ENCODE measurements at places on chromosomes 5 and 9.

GRCh38 chr9:71896761-71897160, 14.2 kb downstream of the ABHD17B start:
- DNase-seq, result no peak

GRCh38 chr5:180343831-180344695, 9.1 kb downstream of the GFPT2 start:
- no peak for DNase-seq

DNA sequence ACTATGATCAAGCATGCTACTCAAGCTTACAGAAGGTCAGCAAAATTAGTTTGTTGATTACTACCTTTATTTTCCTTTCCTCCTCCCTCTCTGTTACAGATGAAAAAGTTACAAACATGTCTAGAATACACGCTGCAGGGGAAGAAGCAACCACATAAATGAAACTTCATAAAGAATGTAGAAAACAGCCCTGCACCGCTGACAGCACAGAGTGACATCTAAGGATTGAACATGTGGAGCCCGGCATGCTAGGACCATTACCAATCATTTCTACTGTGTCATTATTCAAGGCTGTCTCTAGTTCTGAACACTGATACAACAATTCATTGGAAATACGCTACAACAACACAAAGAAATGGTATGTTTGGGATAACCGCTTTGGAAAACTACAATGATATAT, 261.1 kb downstream of the MLLT3 start:
- no peak for DNase-seq

- DNase-seq, result no peak
These were observed 16.2 kb downstream of the KCNMB1 start for GRCh38 chr5:170372971-170373370.

DNA sequence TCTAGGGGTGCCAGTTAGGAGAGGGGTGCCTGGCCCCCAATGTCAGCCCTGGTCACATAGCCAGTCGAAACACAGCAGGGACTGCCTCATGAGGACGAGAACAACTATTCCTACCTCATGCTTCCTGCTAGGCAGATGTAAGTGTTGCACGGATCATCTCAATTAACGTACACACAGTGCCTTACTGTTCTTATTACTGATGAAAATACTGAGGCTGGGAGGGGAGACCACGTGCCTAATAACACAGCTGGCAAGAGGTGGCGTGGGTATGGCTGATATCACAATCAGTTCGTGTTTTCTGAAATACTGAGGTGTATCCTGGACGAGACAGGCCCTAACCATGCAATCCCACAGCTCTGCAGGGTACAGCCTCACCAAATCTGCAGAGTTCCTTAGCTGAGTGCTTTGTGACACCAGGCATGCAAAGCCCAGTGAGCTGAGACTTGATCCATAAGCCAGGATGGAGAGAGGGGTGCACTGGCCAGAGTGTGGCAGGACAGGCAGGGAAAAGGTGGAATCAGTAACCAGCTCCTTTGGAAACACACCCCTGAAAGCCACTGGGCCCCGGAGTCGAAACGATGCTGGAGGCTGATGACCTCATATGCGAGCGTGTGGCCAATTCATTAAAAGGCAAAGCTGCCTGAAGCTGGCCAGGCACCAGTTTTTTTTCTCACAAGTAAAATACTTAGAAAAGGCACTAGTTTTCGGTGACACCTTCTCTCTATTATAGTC, 63.9 kb downstream of the PRRT1B start:
- DNase-seq, result no peak

DNA sequence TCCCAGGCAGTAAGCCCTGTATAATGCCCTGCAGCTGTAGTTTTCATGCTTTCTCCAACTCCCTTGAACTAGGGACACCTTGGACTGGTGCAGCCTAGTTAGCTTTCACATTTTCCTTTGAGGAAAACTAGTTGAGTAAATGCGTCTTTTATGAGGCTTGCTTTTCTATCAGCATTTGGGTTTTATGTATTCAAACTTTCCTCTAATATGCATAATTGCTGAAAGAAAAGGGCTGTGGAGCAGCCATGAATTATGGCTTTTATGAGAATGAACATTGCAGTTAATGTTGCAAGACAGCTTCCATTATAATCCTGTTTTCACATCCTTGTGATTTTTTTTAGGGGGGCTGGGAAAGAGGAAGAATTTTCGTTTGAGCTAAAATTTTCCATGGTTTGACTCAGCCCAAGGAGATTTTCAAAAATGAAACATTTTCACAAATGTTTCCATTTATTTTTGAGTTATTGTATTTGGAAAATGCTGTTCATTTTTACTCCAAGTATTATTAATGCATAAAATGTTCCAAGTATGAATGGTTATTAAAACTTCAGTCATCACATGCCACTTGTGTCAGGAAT, 57.9 kb upstream of the PPP3R2 start:
- DNase-seq, result no peak

DNA sequence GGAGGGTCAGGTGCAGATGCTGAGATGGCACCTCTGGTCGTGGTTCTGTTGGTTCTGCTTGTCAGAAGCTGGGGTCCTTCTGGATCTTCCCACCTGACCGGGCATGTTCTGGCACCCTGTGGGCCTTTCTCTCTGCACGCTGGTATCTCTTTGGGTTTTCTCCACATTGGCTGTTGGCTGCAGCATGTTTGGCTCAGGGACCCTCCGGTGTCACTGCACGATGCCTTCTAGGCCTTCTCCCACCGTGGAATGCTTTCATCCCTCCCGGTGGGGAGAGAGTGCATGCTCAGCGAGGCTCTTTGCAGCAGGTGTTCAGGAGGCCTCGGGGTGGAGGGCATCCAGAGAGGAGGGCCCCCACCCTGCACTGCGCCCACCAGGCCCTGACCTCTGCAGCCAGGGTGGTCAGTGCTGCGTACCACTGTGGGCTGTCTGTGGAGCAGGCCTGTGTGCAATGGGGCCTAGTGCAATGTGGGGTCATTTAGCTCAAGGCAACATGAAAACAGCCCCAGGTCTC, 119.4 kb downstream of the WNK2 start:
- DNase-seq, result peak; percentile 21

- DNase-seq, result no peak
These were observed 50.5 kb downstream of the CTNND2 start for GRCh38 chr5:11853796-11854195.

DNA sequence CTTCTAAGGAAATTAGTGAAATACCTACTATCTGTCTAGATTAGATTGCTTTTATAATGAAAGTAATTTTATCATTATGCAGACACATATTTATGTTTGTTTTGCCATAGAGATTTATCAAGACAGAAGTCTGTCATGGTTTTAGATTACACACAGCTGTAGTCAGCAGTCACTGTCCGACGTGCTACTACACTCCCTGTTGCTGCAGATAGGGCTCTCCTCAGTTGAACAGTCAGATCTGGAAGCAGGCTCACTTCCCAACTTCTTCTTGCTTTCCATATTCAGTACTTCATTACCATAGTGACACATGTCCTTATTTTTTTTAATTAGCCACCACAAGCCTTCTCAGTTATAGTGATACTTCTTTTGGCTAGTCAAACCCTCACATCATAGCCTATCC, 329.9 kb upstream of the ITGA1 start:
- DNase-seq, result no peak

DNA sequence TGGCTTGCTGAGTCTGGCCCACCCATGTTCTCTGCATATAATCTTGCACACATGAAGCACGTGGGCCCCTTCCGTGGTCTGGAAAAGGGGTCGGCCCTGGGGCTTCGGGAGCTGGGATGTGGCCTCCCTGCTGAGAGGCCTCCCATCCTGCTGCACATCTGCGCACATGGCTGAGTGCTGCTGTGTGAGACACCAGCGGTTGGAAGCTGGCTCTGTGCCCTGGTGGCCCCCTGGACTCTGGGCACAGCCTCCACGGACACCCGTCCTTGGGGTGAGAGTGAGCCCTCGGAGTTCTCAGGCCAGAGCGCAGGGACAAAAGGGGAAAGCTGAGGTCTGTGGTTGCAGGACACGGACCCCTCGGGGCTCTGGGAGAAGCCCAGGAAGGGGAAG, 115.8 kb downstream of the RXRA start:
- no peak for DNase-seq

GRCh38 chr9:89377411-89377810, 59.1 kb downstream of the SECISBP2 start:
- DNase-seq, result no peak

DNA sequence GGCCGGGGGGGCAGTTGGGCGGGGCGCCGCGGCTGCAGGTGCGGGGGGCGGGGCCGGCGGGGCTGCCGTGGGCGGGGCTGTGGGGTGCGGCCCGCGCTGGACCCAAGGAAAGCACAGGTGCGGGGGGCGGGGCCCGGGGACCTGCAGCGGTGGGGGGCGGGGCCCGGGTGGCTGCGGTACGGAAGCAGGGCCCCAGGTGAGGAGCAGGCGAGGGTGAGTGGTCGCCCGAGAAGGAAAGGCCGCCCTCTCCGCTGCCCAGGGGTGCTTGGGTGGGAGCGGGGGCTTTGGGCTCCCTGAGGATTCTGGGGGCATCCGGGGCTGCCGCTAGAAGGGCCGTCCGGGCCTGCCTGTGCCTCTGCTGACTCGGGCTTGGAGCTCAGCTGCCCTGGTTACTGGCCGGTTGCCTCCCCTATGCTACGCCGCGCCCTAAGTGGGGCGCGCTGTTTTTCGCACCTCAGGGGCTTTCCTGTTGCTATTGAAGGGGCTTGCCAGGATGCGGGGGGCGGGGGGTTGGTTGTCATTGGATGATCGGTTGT, 767 bp downstream of the RALGPS1 start:
- DNase-seq, result peak; percentile 95

GRCh38 chr5:144377207-144377606, 206.5 kb downstream of the KCTD16 start:
- no peak for DNase-seq

DNA sequence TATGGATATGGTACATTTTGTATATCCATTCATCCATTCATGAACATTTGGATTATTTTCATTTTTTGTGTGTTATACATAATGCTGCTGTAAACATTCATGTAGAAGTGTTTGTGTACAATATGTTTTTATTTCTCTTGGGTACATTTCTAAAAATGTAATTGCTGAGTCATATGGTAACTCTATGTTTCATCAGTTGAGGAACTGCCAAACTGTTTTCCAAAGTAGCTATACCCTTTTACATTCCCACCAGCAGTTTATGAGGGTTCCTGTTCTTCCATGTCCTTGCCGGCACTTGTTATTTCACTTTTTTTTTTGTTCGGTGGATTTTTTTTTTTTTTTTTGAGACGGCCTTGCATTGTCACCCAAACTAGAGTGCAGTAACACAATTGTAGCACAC, 54.0 kb upstream of the MCCC2 start:
- DNase-seq, result no peak

- no peak for DNase-seq
These were observed 11.1 kb downstream of the HNRNPAB start for GRCh38 chr5:178215280-178216002.

- DNase-seq, result no peak
These were observed 1049.0 kb downstream of the PTPRD start for GRCh38 chr9:9563817-9564216.

- DNase-seq, result no peak
These were observed 90.2 kb downstream of the ANGPTL2 start for GRCh38 chr9:127032256-127032655.

GRCh38 chr5:151569132-151570046, 21.7 kb downstream of the FAT2 start:
- DNase-seq, result no peak

GRCh38 chr9:98254228-98255060, 1.0 kb downstream of the TBC1D2 start:
- DNase-seq, result no peak

DNA sequence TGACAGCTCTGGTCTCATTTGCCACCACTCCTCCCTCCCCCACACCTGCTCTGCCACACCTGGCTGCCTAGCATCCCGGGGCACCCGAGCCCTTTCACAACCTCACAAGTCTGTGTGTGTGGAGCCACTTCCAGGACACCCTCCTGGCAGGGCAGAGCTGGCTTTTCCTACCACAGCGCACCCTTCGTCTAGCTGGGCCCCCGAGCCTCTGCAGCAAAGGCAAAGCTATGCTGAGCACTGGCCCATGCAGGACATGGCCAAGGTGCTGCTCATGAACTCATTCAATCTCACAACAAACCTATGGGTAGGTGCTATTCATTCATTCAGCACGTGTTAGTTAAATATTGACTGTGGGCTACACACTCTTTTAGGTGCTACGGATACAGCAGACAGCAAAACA, 43.4 kb downstream of the DUSP1 start:
- DNase-seq, result no peak

DNA sequence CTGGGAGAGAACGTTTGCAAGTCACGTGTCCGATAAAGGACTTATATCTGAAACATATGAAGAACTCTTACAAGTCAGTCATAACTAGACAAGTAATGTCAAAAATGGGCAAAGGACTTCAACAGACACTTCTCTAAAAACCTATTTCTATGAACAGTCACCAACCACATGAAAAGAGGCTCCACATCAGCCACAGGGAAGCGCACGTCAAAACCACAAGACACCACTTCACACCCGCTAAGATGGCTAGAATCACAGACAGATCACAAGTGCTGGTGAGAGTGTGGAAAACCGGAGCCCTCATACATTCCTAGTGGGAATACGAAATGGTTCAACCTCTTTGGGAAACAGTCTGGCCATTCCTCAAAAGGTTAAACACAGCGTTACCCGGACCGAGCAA, 11.5 kb upstream of the CARD9 start:
- no peak for DNase-seq

GRCh38 chr5:81898403-81898802, 73.4 kb upstream of the ATG10 start:
- DNase-seq, result no peak

DNA sequence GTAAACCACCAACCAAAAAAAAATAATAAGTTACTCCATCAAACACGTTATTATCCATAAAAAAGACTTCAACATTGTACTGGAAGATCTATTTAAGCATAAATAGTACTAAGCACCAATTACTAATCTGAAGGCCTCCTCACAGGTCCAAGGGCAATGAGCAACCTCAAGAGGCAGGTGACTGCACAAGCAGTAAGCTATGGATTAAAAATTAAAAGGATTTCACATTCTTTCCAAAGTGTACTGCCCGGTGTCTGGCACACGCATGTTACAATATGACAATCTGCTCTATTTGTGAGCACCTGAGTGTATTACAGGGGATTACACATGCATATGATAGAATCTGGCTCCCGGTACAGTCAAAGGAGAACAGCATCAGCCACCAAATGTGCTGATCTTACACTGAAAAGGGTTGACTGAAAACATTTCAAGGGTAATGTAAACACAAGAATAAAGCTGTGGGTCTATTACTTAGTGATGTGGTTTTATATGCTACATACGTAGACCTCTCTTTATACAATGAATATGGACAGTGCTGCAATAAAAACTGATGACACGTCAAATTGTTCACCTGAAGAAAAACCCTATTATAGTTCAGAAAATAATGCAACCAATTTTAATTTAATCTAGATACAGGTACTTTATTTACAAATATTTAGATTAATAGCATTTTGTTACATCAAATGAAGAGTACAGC, 22.8 kb downstream of the RAB14 start:
- DNase-seq, result no peak

- no peak for DNase-seq
These were observed 19.4 kb upstream of the SEC16A start for GRCh38 chr9:136502196-136502595.

DNA sequence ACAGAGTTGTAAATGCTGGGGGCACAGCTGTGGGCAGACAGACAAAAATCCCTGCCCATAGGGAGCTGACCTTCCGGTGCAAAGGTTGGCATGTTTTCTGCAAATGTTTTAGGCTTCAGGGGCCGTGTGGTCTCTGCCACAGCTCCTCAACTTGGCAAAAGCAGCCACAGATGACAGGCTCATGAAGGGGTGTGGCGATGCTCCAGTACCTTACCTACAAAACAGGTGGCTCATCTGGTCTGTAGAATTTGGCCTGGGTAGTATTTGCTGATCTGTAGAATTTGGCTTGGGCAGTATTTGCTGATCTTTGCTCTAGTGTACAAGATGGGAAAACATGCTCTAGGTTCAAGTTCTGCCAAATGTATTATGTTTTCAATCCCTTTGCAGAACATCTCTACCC, 283.9 kb downstream of the GADD45G start:
- DNase-seq, result no peak

GRCh38 chr9:9560382-9561035, 1052.3 kb downstream of the PTPRD start:
- DNase-seq, result no peak

Data from H9 (cell line).